ENCODE measurements at places on chromosomes 12 and 14. TPM values are rescaled to one million over a fixed set of nuclear protein-coding genes. Genes with fewer than 3 reads are reported as not detected.

Gene GAS2L3
- 18.7 TPM for total RNA-seq

Gene NAA25
- 35.8 TPM for total RNA-seq

Gene RALGAPA1
- total RNA-seq, result 10.8 TPM

Gene FAM186B
- 3.8 TPM for total RNA-seq

Gene TMEM117
- 7.2 TPM for total RNA-seq

Gene NGB
- total RNA-seq, result not detected

Gene LARP4
- total RNA-seq, result 22.6 TPM

Gene C12orf56
- not detected for total RNA-seq

Gene SERPINA1
- 3.2 TPM for total RNA-seq

Gene SLC25A47
- total RNA-seq, result not detected

Gene LRIG3
- 36.0 TPM for total RNA-seq

Gene LALBA
- total RNA-seq, result not detected

Gene SOCS2
- 5.7 TPM for total RNA-seq

Gene TCL1B
- not detected for total RNA-seq

Gene KLRC3
- total RNA-seq, result 0.37 TPM

Gene KRT78
- total RNA-seq, result not detected

Gene TNS2
- 18.3 TPM for total RNA-seq

Gene TMTC1
- total RNA-seq, result 14.0 TPM

Gene PTCSC3
- not detected for total RNA-seq

Gene TSPAN9
- total RNA-seq, result 15.8 TPM
